Stimulated activated CD8-positive, alpha-beta memory T cell treated with anti-CD3 and anti-CD28 coated beads, Interleukin-4, amount 100 ng/mL, for 4 hours (primary cell): ENCODE measurements at places on chromosomes 6 and 20.

DNA sequence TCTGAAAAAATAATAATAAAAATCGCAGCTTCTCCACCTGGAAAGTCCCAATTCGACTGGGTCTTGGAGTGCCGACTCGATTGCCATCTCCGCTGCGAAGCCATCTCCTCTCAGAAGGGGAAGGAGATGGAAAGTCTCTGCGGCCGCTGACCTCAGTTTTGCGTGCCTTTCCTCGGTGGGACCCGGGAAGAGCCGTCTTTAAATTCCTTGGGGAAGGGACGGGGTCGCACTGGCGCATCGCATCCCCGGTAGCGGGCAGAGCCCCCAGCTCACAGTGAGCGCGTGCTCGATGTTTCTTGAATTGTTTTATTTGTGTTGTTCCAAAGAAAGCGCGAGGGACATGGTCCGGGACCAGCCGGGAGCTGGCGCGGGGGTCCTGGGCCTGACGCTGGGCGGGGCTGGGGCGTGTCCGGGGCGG, 270 bp upstream of the TIAM2 start:
- DNase-seq = no peak

GRCh38 chr20:22576273-22576672, 8.1 kb downstream of the FOXA2 start:
- DNase-seq = no peak

GRCh38 chr20:55095745-55096400, 620.5 kb downstream of the DOK5 start:
- DNase-seq = no peak

- DNase-seq = no peak
Observed at GRCh38 chr6:119440953-119441352, 91.4 kb upstream of the MAN1A1 start.

DNA sequence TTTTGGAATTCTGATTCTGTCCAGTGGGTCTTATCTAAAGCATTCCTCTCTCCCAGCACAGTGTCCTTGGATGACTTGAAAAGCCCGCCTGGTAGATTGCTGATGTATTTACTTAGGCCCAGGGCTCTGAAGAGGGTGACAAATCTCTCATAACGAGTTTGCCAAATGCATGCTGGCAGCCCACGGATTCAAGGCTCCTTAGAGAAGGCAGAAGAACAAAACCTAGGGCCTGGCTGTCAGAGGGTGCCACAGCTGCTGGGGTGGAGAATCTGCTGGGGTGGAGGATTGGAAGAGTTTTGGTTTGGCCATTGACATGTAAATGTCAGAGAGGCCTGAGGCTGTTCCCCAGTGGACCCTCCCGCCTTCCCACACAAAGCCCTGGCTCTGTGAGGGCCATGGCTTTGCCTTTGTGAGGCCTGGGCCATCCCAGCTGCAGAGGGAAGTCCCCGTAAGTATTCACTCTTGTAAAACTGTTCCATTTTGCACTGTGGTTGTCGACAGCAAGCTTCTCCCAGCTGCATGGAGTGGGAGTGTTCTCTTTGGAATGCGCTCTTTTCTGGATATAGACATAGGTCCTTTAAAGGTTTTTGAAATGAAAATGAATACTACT, 50.3 kb downstream of the ANKRD6 start:
- no peak for DNase-seq

GRCh38 chr6:46090115-46091079, 39.4 kb upstream of the ENPP4 start:
- peak; percentile 23 for DNase-seq

- DNase-seq = peak; percentile 65
Observed at GRCh38 chr6:30325873-30326525, 728 bp upstream of the TRIM39 start.

DNA sequence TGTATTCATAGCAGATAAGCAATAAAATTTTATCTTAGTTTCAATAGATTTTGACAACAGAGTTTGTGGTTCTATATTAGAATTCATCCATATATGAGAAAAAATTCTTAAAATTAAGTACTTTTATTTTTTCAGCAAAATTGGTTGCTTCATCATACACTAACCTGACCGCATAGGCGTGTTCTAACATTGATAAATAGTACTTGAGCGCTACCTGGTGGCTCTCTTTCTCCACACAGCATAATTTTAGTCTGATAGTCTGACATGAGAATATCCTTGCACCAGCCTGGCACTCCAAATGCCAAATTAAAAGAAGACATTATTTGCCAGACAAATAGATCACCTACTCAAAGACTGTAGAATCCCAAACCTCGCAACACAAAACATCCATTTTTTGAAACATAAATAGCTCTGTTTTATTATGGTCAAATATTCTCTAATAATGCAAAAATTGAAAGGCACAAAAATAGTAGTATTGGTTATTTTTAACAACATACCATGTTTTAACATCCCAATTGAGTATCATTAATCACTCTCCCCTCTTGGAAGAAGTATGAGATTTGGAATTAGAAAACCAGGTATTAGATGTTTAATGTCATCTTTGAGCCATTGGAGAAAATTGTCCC, 33.0 kb upstream of the FILIP1 start:
- no peak for DNase-seq

DNA sequence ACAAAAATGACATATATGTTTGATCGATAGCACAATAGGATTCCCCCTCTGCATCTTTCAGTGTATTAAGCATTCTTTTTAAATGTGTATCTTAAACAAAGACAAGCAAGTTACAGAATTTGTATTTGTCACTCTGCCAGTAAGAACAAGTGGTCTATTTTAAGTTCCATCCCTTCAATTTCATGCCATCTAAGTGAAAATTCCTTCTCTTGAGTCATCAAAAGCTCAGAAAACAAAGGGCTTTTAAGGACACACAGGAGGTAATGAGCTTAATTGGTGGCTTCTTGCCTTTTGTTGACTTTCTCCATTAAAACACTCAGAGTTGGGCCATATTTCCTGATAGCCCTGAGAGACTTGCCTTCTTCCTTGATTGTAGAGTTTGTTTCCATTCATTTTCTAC, 547.8 kb downstream of the TENT5A start:
- no peak for DNase-seq

- DNase-seq = no peak
Observed at GRCh38 chr6:147207837-147208754, 3.9 kb downstream of the STXBP5 start.
